Motor neuron (in vitro differentiated cells): ENCODE measurements at places on chromosomes 7 and 10.

- peak; percentile 45 for ATAC-seq
These were observed 58.3 kb downstream of the CDHR3 start for GRCh38 chr7:106021151-106022067.

- ATAC-seq, result no peak
These were observed 129.1 kb upstream of the BTBD16 start for GRCh38 chr10:122141821-122142640.

GRCh38 chr7:2666588-2667250 lies 21.3 kb upstream of the AMZ1 start:
- ATAC-seq, result no peak

- ATAC-seq, result no peak
These were observed 153.6 kb downstream of the SEMA3D start for GRCh38 chr7:85033263-85033662.

- ATAC-seq, result peak; percentile 85
These were observed 238.7 kb upstream of the PRSS58 start for GRCh38 chr7:142496545-142496991.

DNA sequence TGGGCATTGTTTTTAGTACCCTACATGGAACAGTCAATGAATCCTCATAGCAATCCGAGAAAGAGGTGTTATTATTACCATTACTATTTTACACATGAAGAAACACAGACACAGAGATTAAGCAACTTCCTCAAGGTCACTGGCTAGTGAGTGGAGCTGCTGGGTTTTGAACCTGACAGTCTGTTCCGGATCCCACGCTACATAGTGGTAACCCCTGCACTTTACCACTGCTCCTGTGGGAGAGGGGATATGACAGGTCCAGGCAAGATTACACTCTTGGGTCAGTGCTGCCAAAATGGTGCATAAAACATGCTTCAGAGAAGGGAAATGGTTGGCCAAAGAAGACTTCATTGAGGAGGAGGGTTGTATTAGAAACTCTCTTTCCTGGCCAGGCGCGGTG lies 185.7 kb downstream of the XPNPEP1 start:
- ATAC-seq, result no peak

- no peak for ATAC-seq
These were observed 33.8 kb upstream of the PDLIM1 start for GRCh38 chr10:95324436-95325268.

DNA sequence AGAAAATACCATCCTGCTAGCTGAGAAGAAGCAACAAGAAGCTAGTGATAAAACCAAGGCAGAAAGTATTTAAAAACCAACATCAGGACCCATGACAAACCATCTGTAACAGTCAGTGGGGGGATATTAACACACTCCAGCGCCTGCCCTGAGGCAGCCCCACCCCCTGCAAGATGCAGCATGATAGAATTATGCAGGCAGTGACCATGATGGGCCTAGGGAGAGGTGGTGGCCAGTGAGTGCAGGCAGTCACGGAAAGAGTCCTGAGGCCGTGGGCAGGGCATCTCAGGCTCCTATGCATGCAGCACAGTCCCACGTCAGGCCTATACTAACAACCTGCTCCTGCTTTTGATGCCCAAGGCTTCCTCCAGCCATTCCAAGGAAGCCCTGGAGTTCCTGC lies 686.9 kb downstream of the GRID1 start:
- peak; percentile 98 for ATAC-seq

GRCh38 chr10:121121462-121121861 lies 270.3 kb downstream of the WDR11 start:
- ATAC-seq, result no peak

DNA sequence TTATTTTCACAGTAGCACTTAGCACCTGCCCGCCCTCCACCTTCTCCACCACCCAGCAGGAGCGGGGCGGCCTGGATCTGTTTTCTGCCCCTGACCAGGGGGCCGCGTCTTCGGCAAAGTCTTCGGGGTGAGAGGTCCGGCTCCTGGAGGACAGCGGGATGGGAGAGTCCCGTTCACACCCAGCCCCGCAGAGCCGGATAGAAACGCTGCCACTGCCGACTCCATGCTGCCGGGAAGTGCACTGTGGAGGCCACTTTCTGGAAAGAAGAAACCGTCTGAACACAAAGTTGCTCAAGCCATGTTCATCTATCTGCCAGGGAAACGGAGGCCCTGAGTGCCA lies 14.5 kb upstream of the ZNF273 start:
- ATAC-seq, result peak; percentile 4

DNA sequence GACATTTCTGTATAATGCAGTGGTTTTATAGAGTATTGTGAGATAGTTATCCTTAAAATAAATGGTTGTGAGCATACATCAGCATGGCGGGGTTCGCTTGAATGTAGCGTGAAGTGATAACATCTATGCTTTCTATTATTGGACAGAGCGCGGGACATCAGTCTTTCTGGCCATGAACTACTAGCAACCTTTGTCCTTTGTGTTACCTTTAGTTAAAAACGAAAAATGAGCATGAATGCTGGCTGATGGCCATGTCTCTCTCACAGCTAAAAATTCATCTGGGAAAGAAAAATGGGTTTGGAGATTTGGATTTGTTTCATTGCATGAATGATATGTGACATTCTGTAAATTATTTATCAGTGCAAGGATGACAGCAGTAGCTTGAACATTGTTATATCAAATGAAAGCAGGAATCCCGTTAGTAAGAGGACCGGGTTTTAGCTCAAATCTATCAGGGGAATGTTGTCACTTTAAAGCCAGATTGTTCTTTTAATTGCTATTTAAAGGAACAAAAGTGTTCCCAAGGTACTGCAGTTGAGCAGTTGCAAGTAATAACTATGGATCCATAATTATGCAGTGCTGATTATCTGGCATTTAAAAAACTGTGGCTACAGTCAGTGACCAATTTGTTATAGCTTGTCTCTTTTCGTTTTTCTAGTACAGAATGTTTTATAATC lies 131.0 kb downstream of the KAT6B start:
- ATAC-seq, result peak; percentile 78

DNA sequence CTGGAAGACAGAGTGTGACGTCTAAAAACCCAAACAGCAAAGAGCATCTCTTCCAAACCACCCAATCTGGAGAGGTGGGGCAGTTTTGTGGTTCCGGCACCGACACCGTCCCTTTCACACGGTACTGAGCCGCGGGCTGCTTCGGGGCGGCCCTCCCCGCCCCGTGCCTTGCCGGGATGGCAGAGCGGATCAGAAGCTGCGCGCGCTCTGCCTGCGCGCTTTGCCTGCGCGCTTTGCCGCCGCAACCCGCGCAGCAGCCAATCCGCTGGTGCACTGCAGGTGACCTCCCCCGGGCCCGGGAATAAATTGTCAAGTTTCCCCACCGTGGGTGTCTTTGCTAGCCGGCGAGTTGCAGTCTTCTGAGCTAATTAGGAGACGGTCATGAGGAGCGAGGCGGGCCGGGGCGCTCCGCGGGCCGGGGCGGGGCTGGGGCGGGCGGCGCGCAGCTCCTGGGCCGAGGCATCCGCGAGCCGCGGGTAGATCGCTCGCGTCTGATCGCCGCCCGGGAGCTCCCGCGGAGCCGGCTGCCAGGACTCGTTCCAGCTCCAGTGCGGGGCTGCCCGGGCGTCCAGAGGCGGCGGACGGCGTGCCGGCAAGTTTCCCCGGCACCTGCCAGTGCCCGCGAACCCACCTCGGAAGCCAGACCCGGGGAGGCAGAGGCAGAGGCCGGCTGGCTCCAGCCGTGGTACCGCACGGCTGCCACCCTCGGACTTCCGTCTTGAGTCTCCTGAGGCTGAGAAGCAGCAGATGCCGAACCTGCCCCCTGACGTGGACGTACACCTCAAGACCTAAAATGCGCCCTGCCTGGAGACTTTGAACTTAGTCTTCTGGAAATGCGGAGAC lies 536.0 kb upstream of the GALNT17 start:
- peak; percentile 88 for ATAC-seq

DNA sequence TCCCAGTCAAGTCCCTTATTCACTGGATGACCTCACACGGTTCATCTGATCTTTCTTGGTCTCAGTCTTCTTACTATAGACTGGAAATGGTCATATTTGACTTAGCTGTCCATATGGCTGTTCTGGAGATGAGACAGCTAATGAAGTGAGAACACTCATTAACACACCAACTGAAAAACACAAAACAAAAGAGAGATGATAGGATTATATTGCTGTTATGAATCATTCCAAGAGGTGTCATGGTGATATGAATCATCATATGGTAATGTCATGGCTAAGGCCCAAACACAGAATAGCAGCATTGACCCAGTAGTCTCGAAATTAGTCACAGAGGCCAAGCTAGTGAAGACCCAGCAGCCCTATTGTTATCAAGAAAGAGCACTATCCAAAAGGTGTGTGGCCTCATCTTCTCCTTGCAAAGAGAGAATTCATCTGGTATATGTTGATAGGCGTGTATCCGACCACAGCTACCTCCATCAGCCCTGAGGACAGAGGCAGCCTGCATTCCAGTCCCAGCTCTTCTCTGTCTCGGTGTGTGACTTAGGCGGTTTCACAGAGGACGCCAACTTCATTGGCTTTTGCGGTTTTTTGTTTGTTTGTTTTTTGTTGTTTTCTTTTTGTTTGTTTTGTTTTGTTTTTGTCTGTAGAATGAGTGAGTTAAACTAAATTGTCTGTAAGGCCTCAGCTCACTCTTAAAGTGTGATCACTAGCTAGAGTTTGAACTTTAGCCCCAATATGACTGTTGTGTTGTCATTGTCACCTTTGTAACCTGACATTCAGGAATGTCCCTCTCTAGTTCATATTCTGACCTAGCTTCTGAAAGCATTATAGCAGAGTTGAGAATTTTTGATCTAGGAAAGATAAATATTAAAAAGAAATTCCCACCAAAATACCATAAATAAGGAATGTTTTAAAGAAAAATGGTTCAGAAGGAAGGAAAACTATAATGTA lies 97.4 kb upstream of the PDCD4 start:
- peak; percentile 73 for ATAC-seq

DNA sequence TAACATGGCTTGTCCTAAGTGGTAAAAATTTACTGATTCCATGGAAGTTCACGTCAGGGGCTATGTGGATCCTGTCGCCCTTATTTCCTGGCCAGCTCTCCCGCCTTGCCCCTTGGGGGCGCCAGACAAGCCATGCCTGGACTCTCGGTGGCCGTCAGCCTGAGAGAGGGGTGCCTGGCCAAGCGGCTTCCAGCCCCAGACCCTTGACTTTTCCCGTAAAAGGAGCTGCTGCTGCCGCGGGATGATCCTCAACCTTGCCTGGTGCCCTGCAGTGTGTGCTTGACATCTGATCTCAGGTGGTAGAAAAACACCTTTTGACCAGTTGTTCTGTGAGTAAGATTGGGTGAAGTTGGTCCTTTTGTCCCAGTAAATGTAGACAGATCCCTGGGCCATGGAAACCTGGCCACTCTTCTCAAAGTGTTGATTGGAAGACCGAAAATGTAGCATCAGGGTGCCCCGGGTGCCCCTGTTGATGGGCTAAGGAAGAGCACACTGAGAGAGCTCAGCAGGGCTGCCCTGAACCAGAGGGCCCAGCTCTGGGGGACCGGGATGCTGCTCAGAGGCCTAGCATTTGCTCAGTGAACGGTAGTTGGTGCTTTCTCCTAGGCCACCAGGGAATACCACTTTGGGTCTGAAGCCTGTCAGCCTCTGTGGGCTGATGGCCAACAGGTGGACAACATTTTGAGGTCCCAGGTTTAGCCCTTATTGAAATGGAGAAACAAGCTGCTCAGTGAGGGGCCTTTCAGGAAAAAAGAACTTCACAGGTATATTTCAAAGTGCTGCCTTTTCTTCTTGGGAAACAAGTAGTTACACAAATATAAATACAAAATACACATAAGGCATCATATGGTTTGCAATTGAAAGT lies 162.5 kb downstream of the LRMDA start:
- ATAC-seq, result peak; percentile 62

- no peak for ATAC-seq
These were observed 211.7 kb upstream of the NFE2L3 start for GRCh38 chr7:25940086-25940906.

GRCh38 chr7:20264623-20265022 lies 47.4 kb upstream of the MACC1 start:
- no peak for ATAC-seq

- ATAC-seq, result no peak
These were observed 34.7 kb downstream of the GRID1 start for GRCh38 chr10:86331861-86332260.
